Ureter (tissue), 1 donor: ENCODE measurements at places on chromosomes 2 and 18. TPM values are rescaled to one million over a fixed set of nuclear protein-coding genes. Genes with fewer than 3 reads are reported as not detected.

Gene GKN1
- not detected for total RNA-seq

GRCh38 chr2:38712871-38713270 is 38.3 kb downstream of the SRSF7 start:
- no peak for DNase-seq

DNA sequence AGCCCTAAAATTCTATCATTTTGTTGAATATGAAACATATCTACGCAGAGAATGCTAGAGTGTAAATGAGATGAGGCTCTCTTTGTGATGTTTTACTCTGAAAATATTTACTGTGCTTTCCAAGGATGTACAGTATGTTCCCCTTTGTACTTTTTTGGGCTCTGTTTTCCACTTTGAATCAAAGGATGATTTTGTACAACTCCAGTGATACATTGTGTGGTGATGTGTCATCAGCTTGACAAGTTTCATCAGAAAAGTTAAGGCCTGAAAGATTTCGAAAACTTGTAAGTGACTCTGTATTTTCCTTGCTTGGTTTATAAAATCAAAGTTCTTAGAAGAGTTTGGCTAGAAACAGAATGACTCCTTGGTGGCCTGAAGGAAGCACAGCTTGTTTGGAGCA is 206.3 kb downstream of the LTBP1 start:
- no peak for DNase-seq

GRCh38 chr2:197107291-197108269 is 181.1 kb upstream of the PGAP1 start:
- DNase-seq, result no peak

- no peak for DNase-seq
Measured at GRCh38 chr2:195534971-195535370, 122.1 kb upstream of the SLC39A10 start.

- DNase-seq, result no peak
Measured at GRCh38 chr2:57828221-57828620, 218.4 kb upstream of the VRK2 start.

DNA sequence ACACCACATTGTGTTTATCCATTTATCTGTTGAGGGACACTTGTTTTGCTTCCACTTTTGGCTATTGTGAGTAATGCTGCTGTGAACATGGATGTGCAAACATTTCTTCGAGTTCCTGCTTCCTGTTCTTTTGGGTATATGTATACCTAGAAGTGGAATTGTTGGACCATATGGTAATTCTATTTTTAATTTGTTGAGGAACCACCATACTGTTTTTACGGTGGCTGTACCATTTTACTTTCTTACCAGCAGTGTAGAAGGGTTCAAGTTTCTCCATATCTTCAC is 23.1 kb downstream of the ANXA4 start:
- no peak for DNase-seq

GRCh38 chr18:3611313-3612090 is 161.5 kb downstream of the TGIF1 start:
- DNase-seq, result no peak

DNA sequence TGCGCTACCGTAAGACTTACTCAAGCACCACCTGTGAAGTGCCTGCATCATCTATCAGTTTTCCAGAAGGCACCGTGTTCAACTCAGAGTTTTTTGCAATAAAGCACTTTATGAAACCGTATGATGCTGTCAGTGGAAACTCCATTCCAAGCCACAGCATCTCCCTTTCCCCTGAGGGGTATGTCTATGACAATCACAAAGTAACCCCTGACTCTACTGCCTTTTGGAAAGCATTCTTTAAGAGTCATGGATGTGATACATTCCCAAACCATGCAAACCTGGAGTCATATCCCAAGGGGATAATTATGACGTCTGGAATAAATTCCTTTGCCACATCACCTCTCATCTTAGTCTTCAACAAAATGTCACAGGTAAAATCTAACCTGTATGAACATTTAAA is 39.2 kb downstream of the UNC50 start:
- no peak for DNase-seq

Gene ARHGEF33
- total RNA-seq, result 0.68 TPM

GRCh38 chr2:60376252-60376651 is 177.2 kb downstream of the BCL11A start:
- DNase-seq, result no peak

GRCh38 chr2:235461763-235462414 is 32.0 kb upstream of the AGAP1 start:
- DNase-seq, result no peak

DNA sequence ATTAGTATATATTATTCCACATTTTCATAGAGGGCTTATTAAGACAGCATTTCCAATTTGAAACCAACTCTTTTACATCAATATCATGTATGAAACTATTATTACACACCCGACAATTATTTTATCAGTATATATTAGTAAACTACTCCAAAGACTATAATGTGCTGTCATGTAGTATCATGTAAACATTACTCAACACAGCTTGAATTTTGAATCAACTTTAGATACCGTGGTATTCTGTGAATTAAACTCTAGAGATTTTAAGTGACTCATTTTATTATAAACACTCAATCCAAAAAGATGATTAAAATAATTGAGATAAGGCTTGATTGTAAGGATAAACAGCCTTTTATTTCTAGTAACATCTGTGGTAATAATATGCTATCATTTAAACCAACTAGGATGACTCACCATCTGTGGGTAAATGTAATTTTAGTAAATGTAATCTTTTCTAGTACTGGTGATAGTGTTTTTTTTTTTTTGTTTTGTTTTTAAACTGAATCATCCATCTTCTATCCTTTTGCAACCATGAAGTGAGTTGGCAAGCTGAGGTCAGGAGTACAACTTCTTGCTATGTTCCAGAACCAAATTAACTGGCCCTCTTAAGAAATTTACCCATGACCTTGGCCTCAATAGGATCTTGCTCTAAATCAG is 144.3 kb upstream of the SMAD7 start:
- DNase-seq, result no peak

DNA sequence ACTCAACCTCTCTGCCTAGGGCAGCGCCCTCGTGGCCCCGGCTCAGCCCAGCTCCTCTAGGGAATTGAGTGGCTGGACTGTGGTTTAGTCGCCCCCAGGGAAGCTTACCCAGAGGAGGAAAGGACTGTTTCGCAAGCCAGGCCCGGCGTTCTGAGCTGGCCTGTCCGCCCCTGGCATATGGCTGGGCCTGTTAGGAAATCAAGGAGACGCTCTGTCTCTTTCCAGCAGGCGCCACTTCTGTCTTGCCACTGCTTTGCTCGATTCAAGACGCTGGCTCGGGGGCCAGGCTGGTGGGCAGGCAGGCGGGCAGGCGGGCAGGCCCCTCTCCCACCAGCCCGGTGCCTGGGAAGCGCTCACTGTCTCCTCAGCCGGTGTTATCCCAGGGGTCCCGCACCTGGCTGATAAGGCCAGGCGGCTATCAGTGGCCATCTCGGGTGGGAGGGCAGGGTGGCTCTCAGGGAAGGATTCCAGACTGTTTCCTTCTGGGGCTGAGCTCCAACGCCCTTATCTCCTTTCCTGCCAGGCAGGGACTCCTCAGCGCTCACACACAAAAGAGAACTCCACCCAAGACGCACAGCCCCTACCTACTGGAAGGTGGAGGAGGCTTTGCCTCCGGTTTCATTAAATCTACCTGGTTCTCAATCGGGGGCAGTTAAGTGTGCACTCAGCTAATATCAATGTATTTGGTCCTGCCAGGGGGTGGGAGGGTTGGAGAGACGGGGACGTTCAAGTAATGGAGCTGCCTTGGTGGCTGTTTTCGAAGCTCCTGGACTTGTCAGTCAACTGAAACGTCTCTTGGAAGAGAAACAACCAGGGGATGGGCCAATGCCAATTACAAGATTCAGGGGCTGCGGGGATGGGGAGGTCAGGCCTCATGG is 109.1 kb downstream of the SMAD7 start:
- no peak for DNase-seq

DNA sequence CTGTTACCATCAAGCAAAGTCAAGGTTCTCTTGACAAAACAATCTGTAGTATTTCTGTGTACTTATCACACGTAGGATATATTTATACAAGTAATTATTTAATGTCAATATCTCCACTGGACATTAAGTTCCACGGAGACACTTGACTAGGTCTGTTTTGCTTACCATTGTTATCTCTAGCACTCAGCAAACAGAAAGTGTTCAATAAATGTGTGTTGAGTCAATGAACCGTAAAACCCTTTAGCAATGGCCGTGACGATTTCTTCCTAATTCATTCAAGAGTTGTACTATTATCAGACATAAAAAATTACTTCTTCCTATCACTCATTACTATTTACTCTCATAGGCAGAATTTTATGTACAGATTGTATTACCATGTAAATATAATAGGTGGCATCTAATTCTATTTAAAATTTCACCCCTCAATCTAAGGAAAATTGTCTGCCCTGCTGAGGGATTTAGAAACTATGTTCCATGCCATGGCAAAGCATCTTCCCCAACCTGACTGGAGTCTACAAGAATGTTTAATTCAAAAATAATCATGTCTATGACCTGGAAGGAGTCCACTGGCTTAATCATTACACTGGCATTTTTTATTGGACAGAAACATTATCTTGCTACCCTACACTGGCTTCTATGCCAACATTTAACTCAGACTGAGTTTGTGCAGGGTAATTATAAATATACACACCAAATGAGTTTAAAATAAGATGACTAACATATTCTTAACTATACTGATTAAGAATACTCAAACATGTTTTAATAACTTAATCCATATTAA is 301.9 kb downstream of the ZEB2 start:
- no peak for DNase-seq

DNA sequence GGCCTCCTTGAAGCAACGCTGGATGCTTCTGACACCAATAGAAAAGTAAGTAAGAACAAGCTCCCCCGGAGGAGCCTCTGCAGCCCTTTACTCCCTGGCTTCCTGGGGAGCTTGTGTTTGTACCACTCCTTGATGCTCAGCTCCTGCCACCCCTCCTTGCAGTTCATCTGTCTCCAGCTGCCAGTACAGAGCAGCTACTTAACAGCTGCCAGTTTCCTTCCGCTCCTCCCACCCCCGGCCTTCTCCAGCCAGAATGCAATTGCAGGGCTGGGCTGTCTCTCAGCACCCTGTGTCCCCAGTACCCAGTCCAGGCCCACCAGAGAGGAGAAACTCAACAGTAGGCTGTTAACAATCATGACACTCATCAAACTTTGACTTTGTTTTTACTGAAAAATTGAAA is 109.4 kb downstream of the AOX1 start:
- no peak for DNase-seq

GRCh38 chr2:234588054-234588430 is 91.2 kb upstream of the ARL4C start:
- no peak for DNase-seq

- no peak for DNase-seq
Measured at GRCh38 chr2:199946836-199947235, 8.5 kb downstream of the TYW5 start.

DNA sequence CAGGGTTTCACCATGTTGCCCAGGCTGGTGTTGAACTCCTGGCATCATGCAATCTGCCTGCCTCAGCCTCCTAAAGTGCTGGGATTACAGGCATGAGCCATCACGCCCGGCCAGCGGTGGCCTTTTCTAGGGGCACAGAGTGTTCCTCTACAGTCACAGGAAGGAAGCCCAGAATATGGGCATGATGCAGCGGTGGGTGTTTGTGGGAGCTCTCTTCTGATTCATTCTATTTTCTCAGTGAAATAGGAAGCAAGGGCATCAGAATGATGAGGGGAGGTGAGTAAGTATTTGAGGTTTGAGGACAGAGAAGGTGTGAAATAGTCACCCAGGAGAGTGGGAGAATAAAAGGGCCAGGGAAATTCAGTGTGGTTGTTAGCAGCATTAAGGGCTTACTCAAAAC is 70.3 kb upstream of the PSME4 start:
- DNase-seq, result no peak

DNA sequence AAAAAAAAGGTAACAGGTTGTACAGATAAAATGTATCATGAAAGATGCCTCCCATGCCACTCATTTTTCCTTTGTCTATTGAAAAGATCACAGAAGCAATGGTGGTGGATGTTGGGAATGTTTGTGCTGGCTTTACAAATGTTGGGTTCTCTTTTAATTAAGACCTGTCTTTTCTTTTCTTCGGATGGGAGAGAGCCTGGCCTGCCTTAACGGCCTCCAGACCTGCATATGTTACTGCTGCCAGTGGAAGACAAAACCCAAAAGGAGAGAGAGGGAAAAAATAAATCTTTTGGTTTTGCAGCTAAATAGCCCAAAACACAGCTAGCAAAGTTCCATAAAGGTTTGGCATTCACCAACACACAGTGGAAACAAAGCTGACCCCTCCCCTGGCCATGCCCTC is 50.5 kb upstream of the FZD7 start:
- no peak for DNase-seq

DNA sequence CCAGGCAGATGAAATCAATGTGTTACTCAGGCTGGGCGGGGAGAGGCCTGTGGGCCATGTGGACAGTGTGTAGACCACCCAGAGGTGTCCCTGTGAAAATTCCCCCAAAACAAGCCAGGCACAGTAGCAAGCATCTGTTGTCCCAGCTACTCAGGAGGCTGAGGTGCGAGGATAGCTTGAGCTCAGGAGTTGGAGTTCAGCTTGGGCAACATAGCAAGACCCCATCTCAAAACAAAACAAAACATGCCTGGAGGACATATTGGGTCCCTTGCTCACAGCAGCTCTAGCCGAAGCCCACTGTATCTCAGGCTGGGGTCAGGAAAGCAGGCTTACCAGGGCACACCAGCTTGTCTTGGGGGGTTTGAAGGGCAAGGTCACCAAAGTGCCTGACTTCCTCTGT is 4.3 kb upstream of the PTMA start:
- DNase-seq, result no peak

DNA sequence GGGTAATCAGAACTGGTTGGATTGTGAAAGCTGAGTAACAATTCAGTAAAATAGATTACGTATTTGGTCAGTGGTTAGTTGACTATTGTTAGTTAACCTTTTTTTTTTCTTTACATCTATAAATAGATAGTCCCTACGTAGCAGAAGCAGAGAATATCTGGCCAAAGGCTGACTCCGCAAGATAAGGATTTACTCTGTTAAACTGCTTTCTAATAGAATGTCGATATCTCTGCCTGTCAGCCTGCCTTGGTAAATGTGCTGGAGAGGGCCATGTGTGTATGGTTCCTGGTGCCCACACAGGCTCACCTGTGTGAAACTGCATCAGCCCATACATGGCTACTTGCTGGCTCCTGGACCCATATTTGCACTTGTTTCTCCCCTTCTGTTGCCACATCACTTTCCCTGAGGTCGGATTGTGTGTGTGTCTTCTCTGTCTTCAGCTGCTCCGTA is 94.4 kb downstream of the CRIM1 start:
- no peak for DNase-seq

DNA sequence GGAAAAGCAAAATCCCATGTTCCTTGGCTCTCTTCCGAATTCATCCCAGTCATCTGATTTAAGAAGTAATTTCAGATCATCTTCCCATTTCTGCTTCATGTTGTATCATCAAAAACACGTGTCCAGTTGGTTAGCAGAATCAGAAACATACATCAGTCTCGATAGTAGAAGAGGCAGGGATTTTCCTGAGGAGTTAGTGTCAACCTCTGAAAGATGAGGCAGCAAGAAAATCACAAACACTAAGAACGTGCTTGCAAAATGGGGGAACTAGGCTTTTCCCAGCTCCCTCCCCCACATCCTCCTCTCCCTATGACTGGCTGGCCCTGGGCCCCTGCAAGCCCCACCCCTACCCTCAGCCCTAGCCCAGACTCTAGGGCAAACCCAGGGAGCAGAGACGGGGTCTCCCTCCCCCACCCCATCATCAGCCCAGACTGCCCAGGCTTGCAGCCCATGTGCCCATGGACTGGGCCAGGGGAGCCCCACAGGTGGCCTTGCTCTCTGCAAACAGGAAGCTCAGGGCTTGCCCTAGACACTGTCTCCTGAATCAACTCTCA is 161.0 kb upstream of the ID2 start:
- DNase-seq, result no peak

Gene GPR75
- 4.4 TPM for total RNA-seq

Gene CASP10
- total RNA-seq, result 16.6 TPM

- no peak for DNase-seq
Measured at GRCh38 chr2:76546207-76546606, 835.5 kb upstream of the GCFC2 start.
